DMS153 (cell line): ENCODE measurements at places on chromosomes 7 and 10.
A peak's percentile ranks its signal among the peaks of the same experiment; 100 is the strongest.

- no peak for DNase-seq
Observed at GRCh38 chr7:19491821-19492452, 216.9 kb downstream of the POLR1F start.

DNA sequence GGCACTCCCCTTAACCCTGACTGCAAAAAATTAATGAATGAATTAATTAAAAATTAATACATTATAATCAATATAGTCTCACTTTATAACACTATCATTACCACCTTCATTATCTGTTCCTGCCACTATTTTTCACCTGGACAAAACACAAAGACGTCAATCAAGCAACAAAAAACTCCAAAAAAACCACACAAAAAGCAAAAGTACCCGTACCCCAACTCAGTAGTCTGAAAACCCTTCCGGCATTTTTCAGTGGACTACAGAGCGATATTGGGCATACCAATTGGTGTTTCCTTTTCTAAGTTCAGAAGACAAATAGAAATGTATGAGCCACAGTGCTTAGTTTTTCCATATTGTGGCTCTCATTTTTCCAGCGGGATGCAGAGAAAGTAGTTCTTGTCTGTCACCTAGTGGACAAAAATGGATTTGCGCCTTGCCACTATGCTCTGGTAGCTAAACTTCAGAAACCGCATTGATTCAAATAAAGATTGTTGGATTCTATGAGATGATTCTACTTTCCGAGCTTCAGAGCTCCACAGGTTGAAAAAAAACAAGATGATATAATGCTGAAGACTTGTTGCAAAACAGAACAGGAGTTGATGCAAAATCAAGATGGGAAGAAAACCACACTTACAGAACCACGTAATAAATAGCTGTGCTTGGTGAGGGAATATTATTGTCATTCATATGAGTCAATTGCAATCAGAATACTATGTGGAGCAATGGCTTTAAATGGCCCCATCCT lies 50.6 kb upstream of the ITGB1 start:
- peak; percentile 43 for DNase-seq

DNA sequence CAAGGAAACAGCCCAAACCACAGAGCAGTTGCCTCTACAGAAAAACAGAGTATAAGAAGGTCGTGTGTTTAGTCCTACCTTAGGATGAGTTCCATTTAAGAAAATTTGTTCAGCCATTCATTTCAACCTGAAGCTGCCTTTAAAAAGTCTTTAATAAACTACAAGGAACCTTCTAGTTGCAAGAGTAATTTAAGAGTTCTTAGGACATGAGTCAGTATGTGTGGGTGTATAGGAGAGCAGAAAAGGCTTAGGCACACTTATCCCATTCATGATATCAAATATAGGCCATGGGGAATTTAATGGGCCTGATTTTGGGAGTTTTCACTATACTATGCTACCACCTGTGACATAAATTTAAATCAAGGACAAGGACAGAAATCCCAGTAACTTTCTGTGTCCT lies 496.8 kb downstream of the TFEC start:
- DNase-seq, result no peak

GRCh38 chr10:10902951-10903350 lies 114.7 kb upstream of the CELF2 start:
- no peak for DNase-seq

GRCh38 chr7:134866617-134867016 lies 87.2 kb downstream of the CALD1 start:
- no peak for DNase-seq
